ENCODE measurements at places on chromosomes 6 and 20.

- no peak for DNase-seq
These were observed 72.4 kb downstream of the GPX5 start for GRCh38 chr6:28597924-28598722.

DNA sequence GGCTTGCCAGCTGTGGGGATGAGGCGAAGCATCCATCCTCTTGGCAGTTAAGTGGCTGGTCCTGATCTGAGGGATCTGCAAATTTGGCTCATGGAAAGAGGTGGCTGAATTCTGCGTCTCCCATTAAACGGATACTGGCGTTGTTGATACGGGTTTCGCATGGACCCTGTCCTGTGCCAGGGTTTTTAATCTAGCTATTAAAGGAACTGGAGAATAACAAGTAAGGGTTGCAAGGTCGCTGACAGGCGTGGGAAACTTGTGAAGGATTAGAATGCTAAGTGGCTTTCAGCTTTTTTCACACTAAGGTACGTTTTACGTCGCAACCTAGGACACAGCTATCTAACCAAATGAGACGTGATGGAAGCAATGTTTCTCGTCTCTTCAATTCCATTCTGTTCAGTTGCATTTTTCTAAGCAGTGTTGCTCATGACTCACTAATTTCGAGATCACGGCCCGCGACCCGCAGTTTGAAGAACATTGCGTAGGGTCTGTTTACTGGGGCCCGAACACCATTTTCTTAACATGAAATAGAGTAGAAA is 852 bp downstream of the GMNN start:
- no peak for DNase-seq

GRCh38 chr6:12163149-12163548 is 127.0 kb upstream of the EDN1 start:
- no peak for DNase-seq

DNA sequence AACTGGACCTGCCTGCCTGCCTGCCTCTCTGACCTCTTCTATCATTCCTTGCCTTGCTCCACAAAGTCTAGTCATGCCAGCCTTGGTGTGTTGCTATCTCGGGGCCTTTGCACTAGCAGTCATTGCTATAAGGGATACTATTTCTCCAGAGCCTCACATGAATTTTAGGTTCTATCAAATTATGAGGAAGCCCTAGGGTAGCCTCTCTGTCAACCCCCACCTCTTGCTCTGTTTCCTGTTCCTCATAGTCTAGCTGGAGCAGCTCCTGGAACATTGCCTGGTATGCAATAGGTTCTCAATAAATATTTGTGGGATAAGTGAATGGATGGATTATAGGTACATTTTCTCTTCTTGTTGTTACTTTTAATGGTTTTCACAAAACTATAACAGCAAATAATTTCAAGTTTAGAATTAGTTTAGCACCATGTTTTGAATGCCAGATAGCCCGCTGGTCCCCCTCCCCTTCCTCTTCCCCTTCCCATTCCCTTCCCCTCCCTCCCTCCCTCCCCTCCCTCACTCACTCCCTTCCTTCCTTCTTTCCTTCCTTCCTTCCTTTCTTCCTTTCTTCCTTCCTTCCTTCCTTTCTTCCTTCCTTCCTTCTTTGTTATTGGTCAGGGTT is 46.9 kb upstream of the DTNBP1 start:
- no peak for DNase-seq

DNA sequence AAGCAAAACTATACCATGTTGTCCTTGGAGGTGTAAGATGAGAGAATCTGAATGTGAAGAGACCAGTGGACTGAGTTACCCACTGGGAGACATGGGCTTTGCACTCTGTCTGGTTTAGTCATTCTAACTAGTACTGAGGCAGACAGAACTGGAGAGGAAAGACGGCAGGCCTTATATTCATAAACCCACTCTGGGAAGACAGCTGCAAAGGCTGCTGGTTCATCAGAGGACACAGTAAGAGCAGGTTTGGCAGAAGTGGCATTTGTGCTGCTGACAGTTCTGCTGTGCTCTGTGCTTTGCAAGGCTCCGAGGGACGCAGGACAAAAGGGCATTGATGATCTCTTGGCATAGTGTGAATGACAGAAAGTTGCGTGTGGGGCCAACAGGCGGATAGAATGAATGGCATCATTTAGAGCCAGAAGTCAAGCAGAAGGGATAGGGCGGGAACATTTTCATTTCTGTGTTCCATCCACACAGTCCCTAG is 142.3 kb upstream of the TENT5A start:
- DNase-seq: no peak

- no peak for DNase-seq
These were observed 62.1 kb downstream of the RNF182 start for GRCh38 chr6:13986700-13987399.
